Kasumi-1 (cell line): ENCODE measurements at places on chromosomes 13 and 19.

GRCh38 chr13:83057119-83057518, 825.2 kb downstream of the SLITRK1 start:
- no peak for DNase-seq

DNA sequence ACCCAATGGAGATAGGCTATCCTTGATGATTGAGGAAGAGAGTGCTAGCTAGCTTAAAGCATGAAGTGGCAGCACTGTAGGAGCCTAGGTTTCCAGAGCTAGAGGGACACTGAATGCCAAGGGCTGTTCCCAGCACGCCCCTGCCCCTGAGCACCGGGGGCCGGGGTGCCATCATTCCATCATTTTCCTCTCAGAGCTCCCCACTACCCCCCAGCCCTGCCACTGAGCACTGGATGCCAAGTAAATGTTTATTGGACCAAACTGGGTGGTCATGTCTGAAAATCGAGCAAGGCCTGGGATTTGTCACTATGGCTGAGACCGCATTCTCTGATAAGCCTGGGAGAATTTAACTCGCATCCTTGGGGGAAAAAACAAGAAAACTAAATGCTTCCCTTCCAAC, 142.8 kb downstream of the STK24 start:
- no peak for DNase-seq

- peak; percentile 57 for DNase-seq
Observed at GRCh38 chr19:53849237-53849676, 18.4 kb upstream of the MYADM start.

GRCh38 chr13:39954476-39954875, 299.0 kb downstream of the COG6 start:
- DNase-seq: no peak

- DNase-seq: no peak
Observed at GRCh38 chr19:52910648-52911047, 12.6 kb downstream of the ZNF888 start.

DNA sequence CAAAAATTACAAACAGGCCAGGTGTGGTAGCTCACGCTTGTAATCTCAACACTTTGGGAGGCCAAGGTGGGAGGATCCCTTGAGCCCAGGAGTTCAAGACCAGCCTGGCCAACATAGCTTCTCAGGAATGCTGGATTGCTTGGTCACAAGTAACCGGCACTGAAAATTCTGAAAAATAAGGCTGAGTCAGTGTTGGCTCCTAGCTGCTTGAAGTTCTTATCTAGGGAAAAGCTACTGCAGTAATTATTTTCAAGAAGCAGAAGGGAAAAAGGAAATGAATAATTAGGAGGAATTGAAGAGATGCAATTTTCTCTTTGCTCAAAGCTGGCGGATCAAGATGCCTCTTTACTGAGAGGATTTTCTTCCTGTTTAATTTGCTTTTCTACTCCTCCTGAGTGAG, 75.0 kb upstream of the GTF3A start:
- DNase-seq: no peak

DNA sequence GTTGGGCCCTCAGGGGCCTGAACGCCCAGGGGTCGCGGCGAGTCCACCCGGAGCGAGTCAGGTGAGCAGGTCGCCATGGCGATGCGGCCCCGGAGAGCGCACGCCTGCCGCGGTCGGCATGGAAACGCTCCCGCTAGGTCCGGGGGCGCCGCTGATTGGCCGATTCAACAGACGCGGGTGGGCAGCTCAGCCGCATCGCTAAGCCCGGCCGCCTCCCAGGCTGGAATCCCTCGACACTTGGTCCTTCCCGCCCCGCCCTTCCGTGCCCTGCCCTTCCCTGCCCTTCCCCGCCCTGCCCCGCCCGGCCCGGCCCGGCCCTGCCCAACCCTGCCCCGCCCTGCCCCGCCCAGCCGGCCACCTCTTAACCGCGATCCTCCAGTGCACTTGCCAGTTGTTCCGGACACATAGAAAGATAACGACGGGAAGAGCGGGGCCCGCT, at the start of gene CCNA1:
TSS of gene CCNA1 (plus strand) at position 390 of the 439 bp plus-strand sequence. CDS start 562 bp downstream, outside the sequence.
- DNase-seq: no peak

DNA sequence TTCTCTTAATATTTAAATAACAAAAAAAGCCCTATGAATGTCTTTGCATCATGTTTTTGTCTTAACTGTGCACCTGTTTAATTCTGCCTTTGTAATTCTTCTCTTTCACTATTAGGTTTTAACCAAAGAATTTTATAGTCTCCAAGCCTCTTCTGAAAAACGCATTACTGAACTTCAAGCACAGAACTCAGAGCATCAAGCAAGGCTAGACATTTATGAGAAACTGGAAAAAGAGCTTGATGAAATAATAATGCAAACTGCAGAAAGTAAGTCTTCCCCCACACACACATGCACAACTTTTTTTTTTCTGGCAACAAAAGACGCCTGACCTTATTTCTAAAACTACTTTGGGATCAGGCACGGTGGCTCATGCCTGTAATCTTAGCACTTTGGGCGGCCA, 126.5 kb downstream of the PIBF1 start:
- no peak for DNase-seq
